ENCODE measurements at places on chromosomes 7 and 10.

DNA sequence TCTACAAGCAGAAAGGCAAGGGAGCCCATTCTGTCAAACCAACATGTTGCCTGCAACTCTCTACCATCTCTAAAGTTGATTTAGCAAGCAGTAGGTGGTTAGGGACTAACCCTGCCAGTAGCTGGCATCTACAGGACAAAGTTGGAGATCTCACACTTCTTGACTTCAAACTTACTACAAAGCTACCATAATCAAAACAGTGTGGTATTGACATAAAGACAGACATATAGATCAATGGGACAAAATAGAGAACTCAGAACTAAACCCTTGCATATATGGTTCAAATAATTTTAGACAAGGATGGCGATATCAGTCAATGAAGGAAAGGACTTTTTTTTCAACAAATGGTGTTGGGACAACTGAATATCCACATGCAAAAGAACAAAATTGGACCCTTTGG, 84.9 kb downstream of the MAP3K8 start:
- no peak for DNase-seq

DNA sequence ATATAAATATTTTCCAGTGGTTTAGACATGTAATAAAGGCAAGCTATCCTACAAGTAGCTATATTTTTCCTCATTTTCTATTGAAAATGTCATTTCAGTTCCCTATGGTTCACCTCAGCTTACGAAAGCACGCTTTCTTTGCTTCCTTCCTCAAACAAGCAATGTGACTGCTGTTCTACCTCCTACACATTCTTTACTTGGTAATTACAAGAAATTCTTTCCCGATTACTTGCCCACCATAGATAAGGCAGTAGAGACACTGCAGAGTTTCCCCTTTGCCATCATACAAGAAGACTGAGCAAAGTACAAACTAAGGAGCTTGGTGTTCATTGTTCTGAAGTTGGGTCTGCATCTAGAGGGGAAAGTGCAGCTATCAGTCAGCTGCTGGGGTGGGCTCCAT, 249.4 kb downstream of the CRPPA start:
- DNase-seq: no peak

DNA sequence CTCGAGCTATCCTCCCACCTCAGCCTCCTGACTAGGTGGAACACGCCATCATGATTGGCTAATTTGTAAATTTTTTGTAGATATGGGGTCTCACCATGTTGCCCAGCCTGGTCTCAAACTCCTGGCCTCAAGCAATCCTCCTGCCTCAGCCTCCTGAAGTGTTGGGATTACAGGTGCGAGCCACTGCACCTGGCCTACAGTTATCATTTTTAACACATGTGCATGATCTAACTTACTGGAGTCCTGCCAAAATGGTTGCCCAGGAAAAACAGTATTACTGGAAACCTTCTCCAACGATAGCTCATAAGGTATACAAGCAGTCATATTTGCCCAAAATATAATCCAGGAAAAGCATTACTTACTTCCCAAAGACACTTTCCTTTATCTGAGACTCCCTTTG, 20.2 kb downstream of the MRPL32 start:
- DNase-seq: no peak

DNA sequence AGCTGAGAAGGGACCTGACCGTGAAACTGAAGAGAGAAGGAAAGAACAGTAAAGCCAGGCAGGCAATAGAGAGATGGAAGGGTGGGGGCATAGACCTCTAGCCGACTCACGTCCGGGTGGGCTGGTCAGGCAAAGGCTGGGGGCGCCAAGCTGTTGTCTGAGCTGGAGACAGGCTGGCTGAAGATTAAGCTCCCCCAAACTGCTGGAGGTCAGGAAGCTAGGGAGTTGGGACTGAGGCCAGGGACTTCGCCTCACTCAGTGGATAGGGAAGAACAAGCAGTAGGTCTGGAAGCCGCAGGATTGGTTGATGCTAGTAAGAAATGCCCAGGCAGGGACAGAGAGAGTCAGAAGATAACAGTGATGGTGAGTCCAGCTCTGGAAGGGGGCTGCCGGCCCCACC, 5.3 kb downstream of the PITX3 start:
- no peak for DNase-seq

All from skeletal muscle cell (primary cell).